CD4-positive, alpha-beta T cell (primary cell): ENCODE measurements at places on chromosomes 6 and 20.

- no peaks in the 10 kb centered on the region for H3K36me3 ChIP-seq
- H3K27me3 ChIP-seq: no peaks in the 10 kb centered on the region
- H3K27ac ChIP-seq: no peak overlapping the region
- H3K4me1 ChIP-seq: no peaks in the 10 kb centered on the region
- no peak for DNase-seq
Measured at GRCh38 chr6:27059621-27060425, 187.7 kb upstream of the PRSS16 start.

- no peak overlapping the region for H3K4me3 ChIP-seq
- no peaks in the 10 kb centered on the region for H3K27me3 ChIP-seq
- no peak for DNase-seq
- H3K4me1 ChIP-seq: no peaks in the 10 kb centered on the region
- H3K36me3 ChIP-seq: no peaks in the 10 kb centered on the region
Measured at GRCh38 chr6:30043744-30044143, 17.3 kb upstream of the POLR1H start.

DNA sequence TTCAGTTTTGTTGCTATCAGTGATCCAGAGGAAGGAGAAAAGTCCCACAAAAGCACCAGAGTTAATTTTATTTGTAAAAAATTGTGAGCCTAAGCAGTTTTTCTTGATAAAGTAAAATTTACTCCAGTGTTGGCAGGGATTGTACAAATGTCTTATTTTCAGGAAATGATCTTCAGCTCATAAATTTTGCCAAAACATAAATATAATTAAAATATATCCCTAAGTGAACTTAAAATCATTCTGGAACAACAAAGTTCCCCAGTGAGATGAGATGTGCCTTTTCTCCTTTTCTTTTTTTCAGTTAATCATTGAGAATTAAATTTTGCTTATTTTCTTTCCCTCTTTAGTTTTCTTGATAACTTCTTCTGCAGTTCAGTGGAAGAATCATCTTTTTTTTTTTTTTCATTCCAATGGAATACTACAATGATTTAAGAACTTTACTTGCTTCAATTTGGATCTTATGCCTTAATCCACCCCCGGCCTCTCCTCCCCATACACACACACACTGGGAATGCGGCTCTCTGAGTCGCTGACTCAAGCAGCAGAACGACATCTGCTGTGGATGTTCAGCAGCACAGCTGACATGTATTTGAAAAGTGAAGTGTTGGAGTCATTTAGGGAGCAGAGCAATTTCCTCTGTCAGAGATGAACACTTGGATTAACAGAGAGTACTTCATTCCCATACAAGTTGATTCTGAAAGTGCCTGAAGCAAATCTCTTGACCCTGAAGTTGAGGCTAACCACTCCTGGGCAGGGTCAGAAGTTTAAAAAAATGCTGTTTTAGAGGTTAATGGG, 27.7 kb upstream of the LAMA4 start:
- DNase-seq: no peak
- H3K4me3 ChIP-seq: no peak overlapping the region
- H3K4me1 ChIP-seq: peaks cover 2% of the 10 kb centered on the region

- H3K27ac ChIP-seq: no peak overlapping the region
- H3K27me3 ChIP-seq: no peaks in the 10 kb centered on the region
- H3K36me3 ChIP-seq: no peaks in the 10 kb centered on the region
- H3K4me1 ChIP-seq: no peaks in the 10 kb centered on the region
Measured at GRCh38 chr20:40397467-40397866, 291.6 kb downstream of the MAFB start.

- peaks cover 5% of the 10 kb centered on the region for H3K36me3 ChIP-seq
- no peaks in the 10 kb centered on the region for H3K4me1 ChIP-seq
- no peak overlapping the region for H3K4me3 ChIP-seq
- no peak overlapping the region for H3K27ac ChIP-seq
- no peaks in the 10 kb centered on the region for H3K27me3 ChIP-seq
Measured at GRCh38 chr6:32883789-32884188, 29.8 kb downstream of the PSMB9 start.

DNA sequence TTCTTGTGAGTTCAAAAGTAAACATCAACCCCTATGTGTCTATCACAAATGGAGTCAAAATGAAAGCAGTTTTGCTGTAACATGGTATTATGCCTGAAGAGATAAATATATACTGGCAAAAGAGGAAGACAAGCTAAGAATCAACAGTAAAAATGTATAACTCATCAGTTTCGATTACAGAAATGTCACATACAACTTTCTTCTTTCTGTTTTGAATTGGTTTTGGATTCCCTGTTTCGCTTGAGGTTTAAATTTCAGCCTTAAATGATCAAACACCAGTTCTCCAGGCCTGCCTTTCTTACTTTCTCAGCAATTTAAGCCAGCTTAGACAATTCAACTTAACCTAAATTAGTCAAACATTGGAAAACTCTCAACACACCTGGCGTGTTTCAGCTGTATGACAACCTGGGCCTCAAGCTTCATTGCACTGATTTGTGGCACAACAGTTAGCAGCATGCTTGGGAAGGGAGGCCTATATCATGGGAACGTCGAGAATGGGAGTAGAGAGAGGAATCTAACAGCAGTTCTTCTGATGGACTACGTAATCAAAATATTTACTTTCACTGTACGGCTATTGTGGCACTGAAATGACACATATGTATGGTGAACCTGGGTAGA, 51.9 kb upstream of the MARCKS start:
- H3K4me3 ChIP-seq: no peak overlapping the region
- no peak for DNase-seq

- H3K27me3 ChIP-seq: no peaks in the 10 kb centered on the region
- no peak overlapping the region for H3K27ac ChIP-seq
- peaks cover 78% of the 10 kb centered on the region for H3K36me3 ChIP-seq
Measured at GRCh38 chr6:136587527-136587926, 37.3 kb upstream of the MAP7 start.
